ENCODE measurements at places on chromosomes 2 and 18.
A peak's percentile ranks its signal among the peaks of the same experiment; 100 is the strongest.

- no peak for DNase-seq
These were observed 82.0 kb upstream of the SLC66A3 start for GRCh38 chr2:11073251-11073650.

DNA sequence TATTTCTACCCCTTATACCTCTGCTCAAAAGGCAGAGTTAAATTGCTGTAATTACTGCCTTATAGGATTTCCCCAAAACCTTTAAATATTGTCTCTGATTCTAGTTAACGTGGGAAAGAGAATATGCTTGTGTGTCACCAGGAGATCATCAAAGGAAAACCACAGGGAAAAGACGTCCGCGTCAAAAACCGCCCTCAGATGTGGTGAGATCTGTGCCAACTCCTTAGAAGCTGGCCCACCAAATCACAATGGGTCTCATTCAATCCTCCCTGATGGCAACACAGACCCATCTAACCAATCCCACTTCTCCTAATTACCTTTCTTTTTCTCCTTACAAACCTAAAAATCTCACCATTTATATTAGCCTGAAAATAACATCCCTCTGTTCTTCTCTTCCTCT lies 25.4 kb downstream of the VPS54 start:
- no peak for DNase-seq

DNA sequence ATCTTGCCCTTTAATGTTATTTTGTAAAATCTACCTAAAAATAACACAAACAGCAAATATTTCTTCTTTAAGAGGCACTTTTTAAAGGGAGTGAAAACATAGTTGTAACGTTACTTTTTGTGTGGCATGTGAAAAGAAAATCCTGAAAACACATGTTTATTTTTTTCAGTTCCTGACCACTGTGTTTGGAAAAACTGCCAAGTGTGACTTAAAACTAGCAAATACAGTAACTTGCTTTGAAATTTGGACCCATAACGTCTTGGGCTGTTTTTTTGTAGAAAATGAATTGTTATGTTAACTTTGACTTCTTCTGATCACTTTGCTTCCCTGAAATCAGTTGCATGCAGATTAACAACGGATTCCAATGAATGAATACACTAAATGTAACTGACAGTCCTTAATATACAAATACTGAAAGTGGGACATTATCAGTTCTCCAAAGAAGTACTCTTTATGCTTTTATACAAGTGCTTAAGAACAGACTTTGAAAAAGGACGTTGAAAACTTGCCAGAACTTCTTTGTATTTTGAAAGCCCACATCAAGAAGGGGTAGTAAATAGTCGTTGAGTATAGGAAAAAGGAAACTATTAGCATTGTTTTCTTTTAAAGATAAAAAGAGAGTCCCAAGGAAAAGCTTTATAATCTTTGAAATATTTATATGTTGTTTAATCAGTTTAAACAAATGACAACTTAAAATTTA lies 96.1 kb upstream of the ZEB2 start:
- no peak for DNase-seq

DNA sequence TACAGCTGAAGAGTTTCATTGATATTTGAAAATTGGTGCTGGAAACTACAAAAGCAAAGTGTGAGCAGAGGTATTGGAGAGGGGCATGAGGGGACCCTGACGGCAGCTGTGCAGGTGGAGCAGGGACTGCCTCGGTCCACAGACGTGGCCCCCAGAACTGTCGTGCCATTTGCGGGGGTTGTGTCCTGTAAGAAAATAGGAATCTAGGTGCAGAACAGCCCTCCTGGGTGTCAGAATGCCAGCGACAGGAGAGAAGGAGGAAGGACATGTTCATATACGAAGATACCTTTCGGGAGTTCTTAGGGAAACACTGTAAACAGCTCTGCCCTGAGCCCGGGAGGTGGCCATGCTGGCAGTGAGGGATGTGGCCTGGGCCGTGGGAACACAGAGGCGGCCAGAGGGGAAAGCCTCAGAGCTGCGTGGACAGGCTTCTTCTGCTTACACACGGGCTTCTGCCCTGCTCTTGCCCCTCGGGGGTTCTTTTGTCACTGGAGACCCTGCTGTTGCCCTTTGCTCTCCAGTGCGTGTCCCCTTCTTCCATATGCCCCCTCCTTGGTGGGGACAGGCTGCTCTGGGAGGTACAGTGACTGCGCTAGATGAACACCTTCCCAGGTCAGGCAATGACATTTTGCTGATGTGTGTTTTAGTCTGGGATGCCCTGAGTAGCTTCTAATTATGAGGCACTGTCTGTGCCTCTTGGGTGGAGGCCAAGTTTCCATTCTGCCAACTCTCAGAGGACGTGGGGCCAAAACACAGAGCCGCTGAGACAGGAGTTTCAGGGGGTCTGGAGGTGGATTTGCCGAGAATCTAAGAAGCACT lies 81.9 kb upstream of the TXNDC2 start:
- peak; percentile 72 for DNase-seq

DNA sequence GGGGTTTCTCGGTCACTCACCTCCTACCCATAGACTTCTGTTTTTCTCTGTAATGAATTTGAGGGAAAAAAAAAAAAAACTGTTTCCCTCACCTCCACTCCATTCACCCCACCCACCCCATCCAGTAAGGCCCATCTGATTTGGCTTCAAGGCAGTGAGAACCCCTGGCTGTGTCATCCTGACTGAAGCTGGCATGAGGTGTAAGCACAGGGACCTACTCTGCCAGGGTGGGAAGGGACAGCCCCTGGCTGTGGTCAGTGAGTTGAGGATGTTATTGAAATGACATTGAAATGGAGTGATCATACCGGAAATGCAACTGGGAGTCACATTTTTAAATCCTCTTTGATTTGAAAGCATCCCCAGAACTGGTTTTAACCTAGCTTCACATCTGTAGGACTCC lies 19.1 kb upstream of the BCL2L11 start:
- no peak for DNase-seq

- DNase-seq = peak; percentile 32
These were observed 1.4 kb downstream of the SPATS2L start for GRCh38 chr2:200307724-200308545.

- peak; percentile 82 for DNase-seq
These were observed 28.4 kb downstream of the EIPR1 start for GRCh38 chr2:3349211-3349693.

DNA sequence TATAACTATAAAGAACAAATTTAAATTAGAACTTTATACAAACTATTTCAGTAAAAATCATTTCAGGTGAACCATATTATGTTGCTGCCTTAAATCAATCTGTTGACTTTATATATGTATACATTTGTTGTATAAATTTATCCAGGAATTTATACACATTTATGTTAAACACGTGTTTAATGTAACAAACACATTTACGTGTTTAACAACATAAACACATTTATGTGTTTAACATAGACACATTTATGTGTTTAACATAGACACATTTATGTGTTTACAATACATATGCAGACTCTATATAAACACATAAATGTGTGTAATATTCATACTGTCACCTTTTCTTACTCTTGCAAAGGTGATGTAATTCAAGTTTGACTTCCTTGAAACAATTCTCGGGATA lies 75.4 kb upstream of the TWSG1 start:
- no peak for DNase-seq

- peak; percentile 25 for DNase-seq
These were observed 27.9 kb downstream of the RIF1 start for GRCh38 chr2:151437630-151438029.

- DNase-seq = no peak
These were observed 47.1 kb downstream of the SLC40A1 start for GRCh38 chr2:189533288-189534035.

Measured in NCI-H1417 (cell line).